ENCODE measurements at places on chromosomes 7 and 10. TPM values are rescaled to one million over a fixed set of nuclear protein-coding genes. Genes with fewer than 3 reads are reported as not detected.

The PKD2L1 gene
- not detected for total RNA-seq

The TAS2R4 gene
- total RNA-seq: 1.2 TPM

The RAB19 gene
- 17.7 TPM for total RNA-seq

The CCDC172 gene
- not detected for total RNA-seq

The SFTPA1 gene
- total RNA-seq: not detected

The CALCR gene
- not detected for total RNA-seq

The AGR3 gene
- total RNA-seq: 216 TPM

The CYP17A1 gene
- total RNA-seq: not detected

The MALRD1 gene
- total RNA-seq: not detected

The ITGA8 gene
- total RNA-seq: 3.3 TPM

The GFRA1 gene
- 12.0 TPM for total RNA-seq

The AKR1D1 gene
- total RNA-seq: not detected

The PPP1R17 gene
- not detected for total RNA-seq

The POMZP3 gene
- total RNA-seq: 38.2 TPM

The GSTO2 gene
- 9.5 TPM for total RNA-seq

The OR2A1 gene
- not detected for total RNA-seq

The GJC3 gene
- total RNA-seq: not detected

The POLL gene
- 23.9 TPM for total RNA-seq

The FAM25C gene
- total RNA-seq: not detected

The FAM241B gene
- not detected for total RNA-seq

The PPP3CB gene
- total RNA-seq: 35.1 TPM

The IFIT1 gene
- 12.7 TPM for total RNA-seq

The ZPBP gene
- total RNA-seq: not detected

The C10orf105 gene
- total RNA-seq: not detected

The TWIST1 gene
- 0.41 TPM for total RNA-seq

All from transverse colon (tissue), 4 donors.